ENCODE measurements at places on chromosomes 11 and 22.
A peak's percentile ranks its signal among the peaks of the same experiment; 100 is the strongest.

DNA sequence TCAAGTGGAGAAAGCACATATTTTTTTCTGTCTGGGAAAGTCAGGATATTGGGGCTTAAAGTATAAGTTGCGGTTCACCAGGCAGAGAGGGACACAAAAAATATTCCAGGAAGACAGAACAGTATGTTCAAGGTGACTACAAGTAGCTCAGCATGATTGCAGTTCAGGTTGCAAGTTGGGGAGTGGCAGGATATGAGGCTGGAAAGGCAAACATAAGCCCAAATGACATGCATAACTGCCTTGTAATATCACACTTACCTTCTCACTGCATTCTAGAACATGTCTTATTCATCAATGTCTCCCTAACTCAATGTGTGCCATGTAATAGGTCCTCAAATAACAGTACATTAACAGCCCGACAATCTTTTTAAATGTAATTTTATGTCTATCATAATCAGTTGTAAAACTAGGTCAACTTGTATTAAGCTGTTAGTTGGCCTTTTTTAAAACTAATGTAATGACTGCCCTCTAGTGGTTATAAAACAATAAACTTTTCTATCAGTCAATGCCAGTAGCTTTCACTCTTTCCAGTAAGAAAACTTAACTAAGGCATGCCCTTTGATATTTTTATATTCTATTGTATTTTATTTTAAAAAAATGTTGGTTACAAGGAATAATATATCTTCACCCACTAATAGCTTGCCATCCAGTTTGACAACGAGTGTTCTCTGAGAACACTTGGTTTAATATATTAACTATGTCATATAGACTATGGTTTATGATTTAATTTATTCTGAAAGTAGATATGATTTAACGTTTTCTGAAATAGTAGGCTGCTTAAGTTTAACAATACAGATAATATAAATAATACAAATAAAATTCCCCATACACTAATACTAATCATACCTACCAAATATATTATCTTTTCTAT lies 39.4 kb upstream of the CFAP300 start:
- DNase-seq, result no peak

GRCh38 chr11:110035357-110035756 lies 57.8 kb upstream of the ZC3H12C start:
- no peak for DNase-seq

DNA sequence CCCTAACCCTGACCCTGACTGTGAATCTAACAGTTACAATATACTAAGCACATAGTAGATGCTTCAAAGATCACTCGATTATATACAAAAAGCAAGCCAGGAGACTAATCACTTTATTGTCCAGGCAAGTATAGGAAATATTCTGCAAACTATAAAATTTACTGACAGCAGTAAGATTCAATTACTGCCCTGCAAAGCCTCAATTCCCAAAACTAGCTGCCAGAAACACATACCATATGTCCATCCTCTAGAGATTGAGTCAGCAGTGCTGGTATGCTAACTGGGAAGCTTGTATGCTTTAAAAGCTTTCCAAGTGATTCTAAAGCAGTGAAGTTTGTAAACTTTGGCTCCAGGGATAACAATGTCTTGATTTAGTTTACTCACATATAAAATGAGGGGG lies 26.1 kb downstream of the CSTF3 start:
- DNase-seq, result no peak

- peak; percentile 72 for DNase-seq
Measured at GRCh38 chr11:102469196-102469821, 16.7 kb upstream of the TMEM123 start.

- DNase-seq, result no peak
Measured at GRCh38 chr11:96204366-96204659, 138.7 kb downstream of the MAML2 start.

DNA sequence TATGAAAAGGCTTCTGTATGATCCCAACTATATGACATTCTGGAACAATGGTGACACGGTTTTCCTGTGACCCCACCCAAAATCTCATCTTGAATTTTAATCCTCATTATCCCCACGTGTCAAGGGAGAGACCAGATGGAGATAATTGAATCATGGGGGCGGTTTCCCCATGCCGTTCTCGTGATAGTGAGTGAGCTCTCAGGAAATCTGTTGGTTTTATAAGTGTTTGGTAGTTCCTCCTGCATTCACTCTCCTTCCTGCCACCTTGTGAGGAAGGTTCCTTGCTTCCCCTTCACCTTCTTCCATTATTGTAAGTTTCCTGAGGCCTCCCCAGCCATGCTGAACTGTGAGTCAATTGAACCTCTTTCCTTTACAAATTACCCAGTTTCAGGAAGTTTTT lies 53.1 kb upstream of the TSPAN18 start:
- DNase-seq, result no peak

DNA sequence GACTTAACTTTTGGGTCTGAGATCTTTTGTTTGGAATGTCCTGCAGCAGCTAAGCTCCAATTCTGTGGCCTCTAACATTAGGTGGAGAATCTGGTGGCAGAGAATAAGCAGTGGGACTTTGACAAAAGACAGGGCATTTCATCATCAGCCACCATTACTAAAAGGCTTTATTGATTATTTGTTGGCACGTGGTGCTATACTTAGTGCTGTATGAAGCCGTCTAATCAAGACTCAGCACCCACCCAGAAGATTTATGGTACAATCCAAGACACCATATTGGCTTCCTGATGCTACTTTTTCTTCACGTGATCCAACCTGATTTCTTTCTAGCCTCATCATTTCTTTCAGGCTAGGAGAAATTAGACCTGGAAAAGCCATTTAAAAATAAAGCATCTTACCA lies 80.7 kb upstream of the GRAMD1B start:
- no peak for DNase-seq

GRCh38 chr22:40310081-40310767 lies 36.1 kb upstream of the ADSL start:
- peak; percentile 25 for DNase-seq

DNA sequence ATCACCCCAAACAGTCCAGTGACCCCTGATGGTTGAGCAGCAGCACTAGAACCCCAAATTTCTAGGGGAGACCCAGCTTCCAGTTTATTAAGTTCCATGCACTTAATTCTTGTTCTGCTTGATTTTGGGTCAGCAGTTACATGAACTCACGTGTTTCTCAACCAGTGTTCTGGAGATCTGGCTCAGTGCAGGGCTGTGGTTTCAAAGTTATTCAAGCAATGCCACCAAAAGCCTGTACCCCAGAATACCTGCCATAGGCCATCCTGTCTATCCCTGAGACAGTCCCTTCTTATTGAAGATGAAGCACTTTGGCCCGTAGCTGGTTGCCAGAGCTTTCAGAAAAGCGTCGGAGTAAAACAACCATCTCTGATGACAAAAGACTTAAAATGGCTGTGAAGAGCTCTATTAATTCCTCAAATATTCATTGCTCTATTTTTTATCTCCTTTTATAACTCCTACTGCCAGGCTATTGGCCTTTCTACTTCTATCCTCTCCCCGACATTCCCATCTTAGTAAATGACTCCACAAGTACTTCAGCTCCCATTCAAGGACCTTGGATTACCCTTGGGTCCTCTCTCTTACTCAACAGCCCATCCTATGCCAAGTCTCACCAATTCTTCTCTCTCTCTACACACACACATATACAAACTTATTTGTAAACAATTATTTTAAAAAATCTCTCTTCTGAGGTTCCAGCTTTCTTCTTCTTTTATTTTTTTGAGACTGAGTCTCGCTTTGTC lies 18.0 kb upstream of the VPREB1 start:
- no peak for DNase-seq

DNA sequence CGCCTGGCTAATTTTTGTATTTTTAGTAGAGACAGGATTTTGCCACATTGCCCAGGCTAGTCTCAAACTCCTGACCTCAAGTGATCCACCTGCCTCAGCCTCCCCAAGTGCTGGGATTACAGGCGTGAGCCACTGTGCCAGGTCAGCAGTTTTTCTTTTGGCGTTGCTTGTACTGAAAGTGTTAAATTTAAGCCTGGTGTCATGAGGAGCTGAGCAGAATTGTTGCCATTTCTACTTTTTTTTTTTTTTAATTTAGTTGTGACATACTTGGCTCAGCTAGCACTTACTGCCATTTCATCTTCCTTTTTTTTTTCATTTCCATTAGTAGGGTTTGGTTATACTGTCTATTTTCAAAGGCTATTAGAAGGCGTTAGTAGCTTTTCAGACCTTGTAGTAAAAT lies 10.7 kb downstream of the TAB1 start:
- no peak for DNase-seq
